ENCODE measurements at places on chromosomes 6 and 20. TPM values are rescaled to one million over a fixed set of nuclear protein-coding genes. Genes with fewer than 3 reads are reported as not detected.
A peak's percentile ranks its signal among the peaks of the same experiment; 100 is the strongest.

Gene MCHR2
- polyA plus RNA-seq = not detected

DNA sequence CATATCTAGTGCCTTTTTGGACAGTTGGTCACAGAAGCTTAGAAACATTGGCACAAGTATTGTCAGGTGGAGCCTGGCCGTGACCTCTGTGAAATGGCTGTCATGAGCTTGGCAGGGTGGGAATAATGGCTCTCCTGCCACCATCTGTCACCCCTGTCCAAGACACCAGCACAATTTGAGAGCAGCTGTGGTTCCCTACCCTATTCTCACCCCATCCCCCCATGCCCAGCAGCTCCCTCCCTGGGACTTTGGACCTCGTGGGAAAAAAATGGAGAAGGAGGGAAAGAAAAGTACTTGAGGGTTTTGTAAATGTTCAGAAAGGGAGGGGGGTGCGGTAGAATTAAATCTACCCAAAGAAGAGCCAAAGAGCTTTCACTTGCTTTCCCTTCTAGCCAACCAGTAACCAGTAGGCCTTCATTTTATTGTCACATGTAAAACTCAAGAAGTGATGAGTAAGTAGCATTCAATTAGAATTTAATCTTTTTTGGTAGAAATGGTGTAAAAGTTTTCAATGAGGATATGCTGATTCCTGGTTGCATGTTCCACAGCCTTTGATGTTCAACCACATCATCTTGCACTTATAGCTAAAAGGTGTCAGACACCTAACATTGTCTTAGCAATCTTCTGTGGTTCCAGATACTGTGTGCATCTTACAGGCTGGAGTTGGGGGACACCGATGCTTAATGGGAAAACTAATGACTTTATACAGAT, 263.5 kb upstream of the TAB2 start:
- no peak for DNase-seq

- DNase-seq = no peak
Observed at GRCh38 chr6:80148220-80148619, 41.7 kb downstream of the BCKDHB start.

DNA sequence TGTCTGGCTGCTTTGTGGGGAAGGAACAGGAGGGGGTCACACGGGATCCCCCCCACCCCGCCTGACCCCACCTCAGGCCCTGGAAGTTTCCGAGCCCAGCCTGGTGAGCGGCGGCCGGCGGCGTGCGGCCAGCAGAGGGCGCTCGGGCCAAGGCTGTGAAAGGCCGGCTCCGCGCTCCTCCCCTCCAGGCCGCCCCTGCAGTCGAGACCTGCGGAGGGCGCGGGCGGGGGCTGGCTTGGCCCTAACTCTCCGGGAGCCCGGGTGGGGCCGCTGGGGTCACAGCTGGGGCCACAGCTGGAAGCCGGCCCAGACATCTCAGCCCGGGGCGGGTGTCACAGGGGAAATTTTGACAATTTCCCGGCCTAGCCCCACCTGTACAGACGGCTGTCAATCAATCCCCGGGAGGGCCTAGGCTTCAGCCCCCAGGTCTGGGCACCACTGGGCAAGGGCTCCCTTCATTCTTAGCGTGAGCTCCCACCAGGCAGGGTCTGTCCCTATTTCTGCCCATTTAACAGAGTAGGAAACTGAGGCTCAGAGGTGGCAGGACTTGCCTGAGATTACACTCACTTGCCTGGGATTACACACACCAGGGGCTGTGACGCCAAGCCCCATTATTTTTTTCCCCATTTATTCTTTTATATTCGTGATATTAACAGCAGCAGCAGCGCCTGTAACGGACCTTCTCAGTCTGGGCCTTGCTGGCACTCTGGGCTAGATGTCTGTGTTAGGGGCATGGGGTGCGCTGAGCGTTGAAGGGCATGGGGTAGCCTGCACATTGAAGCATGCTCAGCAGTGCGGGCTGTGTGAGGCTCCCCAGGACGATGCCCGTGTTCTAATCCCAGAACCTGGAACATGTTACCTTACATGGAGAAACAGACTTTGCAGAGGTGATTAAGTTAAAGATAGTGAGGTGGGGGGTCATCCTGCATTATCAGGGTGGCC, 23.0 kb downstream of the ZBP1 start:
- peak; percentile 32 for DNase-seq

Gene ARFGEF3
- 0.14 TPM for polyA plus RNA-seq

Gene MYLK2
- polyA plus RNA-seq = 0.03 TPM

GRCh38 chr20:36507746-36508145, 33.6 kb upstream of the MYL9 start:
- DNase-seq = no peak

GRCh38 chr20:64084685-64085152, 521 bp upstream of the LKAAEAR1 start:
- DNase-seq = no peak

Gene DEFB124
- polyA plus RNA-seq = not detected

Gene IL17F
- not detected for polyA plus RNA-seq

GRCh38 chr20:32205110-32205842, 2.3 kb downstream of the PLAGL2 start:
- DNase-seq = peak; percentile 38

DNA sequence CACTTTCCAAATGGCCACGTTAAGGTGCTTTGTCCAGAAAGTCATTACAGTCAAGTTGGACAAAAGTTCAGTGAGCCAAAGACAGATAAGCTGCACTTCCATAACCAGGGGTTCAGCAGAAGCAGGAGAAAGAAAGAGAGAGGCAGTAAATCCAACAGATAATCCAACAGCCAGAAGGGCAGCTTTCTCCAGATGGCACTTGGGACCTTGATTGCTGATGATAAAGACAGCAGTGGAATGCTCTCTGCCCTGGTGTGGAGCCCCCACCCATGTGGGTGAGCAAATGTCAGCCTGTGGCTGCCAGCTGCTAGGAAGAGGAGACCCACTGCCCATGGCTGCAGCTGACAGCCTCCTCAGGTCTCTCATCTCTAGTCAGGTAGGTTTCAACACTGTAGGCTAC, 18.7 kb upstream of the NRSN1 start:
- no peak for DNase-seq

Gene SIRPA
- polyA plus RNA-seq = 50.5 TPM

DNA sequence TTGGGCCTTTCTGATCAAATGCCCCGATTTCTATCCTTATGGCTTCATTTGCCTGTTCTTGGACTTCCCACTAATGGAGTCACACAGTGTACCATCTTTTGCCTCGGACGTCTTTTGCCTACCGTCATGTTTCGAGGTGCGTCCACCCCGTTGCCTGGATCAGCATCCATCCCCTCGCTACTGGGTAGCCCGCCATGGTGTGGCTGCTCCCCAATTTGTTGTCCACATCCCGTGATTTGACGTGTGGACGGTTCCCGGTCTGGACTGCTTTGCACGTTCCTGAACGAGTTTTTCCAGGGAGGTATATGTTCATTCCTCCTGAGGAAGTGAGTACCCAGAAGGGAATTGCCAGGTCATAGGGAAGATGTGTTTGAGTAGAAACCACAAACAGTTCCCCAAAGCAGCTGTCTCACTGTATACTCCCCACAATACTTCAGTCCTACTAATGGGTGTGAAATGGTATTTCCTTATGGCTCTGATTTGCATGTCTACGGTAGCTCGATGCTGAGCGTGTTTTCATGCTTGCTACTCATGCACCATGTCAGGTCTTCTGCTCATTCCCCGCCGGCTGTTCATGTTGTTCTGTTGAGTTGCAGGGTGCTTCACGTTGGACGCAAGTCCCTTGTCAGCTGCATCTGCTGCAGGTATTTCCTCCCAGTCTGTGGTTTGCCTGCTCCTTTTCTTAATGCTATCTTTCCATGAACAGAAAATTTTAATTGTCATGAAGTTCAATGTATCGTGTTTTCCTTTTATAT, 86.8 kb upstream of the AFDN start:
- no peak for DNase-seq

Gene VNN1
- not detected for polyA plus RNA-seq

GRCh38 chr20:64080013-64080812, at the start of gene OPRL1:
OPRL1 (plus strand) TSS chr20:64080082; CDS start chr20:64092721, 12,639 bp downstream.
- DNase-seq = peak; percentile 19

GRCh38 chr6:129662980-129663431, 47.0 kb downstream of the ARHGAP18 start:
- DNase-seq = no peak

All from fibroblast of lung (primary cell).